ENCODE measurements at places on chromosomes 11 and 22.
A peak's percentile ranks its signal among the peaks of the same experiment; 100 is the strongest.

DNA sequence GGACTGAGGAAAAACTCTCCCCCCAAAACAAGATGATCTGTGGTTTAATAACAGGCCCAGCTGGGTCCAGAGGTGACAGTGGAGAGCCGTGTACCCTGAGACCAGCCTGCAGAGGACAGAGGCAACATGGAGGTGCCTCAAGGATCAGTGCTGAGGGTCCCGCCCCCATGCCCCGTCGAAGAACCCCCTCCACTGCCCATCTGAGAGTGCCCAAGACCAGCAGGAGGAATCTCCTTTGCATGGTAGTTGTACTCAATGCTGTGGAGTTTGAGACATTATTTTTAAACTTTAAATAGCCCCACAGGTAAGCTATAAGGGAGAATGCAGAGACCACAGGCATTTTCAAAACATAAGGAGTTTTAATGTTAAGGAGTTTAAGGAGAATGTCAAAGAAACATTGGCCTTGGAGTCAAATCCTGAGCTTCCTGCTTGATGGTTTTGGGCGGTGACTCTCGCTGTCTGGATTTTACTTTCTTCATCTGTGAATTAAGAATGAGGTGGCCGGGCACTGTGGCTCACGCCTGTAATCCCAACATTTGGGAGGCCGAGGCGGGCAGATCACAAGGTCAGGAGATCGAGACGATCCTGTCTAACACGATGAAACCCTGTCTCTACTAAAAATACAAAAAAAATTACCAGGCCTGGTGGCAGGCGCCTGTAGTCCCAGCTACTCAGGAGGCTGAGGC, 6.8 kb downstream of the APOL1 start:
- no peak for DNase-seq

- DNase-seq, result no peak
Observed at GRCh38 chr11:59273373-59273841, 60.7 kb upstream of the MPEG1 start.

DNA sequence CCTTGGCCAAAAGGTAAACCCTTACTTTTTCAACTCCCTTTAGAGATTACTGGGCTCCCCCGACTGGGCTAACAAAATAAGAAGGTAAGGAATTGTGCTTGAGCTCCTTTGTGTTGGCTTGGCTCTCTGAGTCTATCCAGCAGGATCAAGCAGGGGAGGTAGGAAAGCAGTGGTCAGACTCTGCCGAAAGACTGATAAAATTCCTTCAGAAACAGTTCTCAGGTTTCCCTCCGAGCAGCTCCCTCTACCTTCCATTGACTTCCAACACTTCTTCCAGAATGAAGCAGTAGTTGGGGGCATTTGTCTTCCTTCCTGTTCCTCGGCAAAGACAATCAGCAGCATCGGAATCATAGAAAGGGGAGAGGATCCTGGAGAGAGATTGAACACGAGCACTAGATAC, 16.1 kb upstream of the CARD18 start:
- no peak for DNase-seq

- peak; percentile 81 for DNase-seq
Observed at GRCh38 chr11:63916837-63917691, at the start of gene RCOR2. Gene RCOR2, minus strand, starts transcription at chr11:63917164. Its CDS starts 708 bp downstream, at chr11:63916456.

DNA sequence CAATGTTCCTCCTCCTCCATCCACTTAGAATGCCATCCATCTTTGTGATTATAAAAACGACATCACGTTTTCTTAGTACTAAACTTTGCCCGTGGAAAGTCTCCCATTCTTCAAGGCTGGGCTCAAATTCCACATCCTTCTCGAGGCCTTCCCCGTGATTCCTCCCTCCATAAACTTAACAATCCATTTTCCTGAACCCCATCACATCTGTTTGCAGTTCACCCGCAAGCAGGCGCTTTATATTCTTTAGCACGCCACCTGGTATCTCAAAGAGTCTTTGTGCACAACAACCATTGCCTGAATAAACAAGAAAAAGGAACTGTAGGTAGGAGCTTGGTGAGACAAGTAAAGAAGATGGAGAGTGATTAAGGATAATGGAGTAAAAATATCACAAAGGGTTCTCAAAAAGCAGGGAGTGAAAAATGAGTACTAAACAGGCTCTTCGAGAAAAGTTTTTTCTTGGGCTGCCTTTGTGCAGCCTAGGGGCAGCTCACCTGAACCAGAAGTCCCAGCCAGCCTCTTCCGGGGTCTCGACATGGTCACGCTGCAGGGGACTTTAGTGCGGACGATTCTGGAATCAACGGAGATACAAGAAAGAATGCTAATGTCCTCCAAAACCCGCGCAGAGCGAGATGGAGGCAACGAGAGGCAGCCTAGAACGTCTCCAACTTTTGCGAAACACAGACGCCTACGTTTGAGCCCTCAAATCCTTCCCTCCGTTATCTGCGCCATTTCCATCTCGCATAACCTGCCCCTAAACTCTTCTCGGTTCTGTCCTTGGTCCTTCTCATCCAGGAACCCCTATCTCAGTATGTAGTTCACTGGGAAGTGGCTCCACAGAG, 585 bp downstream of the THYN1 start:
- DNase-seq, result no peak

- no peak for DNase-seq
Observed at GRCh38 chr11:78207532-78208256, 19.0 kb downstream of the USP35 start.

DNA sequence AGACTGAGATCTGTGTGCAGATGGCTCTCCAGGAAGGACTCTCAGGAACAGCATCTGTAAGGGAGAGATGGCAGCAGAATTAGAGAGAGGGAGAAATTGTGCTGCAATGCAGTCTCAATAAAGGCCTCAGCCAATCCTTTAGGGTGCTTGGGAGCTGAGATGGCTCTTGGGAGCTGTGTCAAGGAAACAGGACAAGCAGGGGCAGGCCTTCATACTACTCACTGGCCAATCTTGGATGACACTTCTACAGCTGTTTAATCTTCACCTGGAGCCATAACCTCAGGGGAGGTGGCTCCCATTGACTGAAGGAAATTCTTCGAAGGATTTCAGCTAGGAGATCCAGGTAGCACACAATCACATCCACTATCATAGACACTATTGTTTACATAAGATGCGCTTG, 10.0 kb downstream of the OR5B21 start:
- no peak for DNase-seq

DNA sequence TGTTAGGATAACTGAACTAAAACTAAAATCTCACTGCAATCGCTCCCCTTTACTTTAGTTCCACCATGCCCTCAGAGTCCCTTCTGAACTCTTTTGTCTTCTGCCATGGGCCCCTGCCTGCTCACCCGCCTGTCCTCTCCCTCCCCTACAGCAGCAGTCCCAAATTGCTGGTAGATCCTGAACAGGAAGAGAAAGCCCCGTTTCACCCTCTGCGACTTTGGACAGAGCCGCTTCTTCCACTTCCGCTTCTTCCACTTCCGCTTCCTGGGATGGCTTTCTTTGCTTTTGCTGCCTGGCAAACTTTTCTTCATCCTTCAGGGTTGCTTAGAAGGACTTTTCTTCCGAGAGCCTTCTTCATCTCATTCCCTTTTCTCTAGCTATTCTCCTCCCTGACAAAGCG, 35.7 kb upstream of the TLCD5 start:
- DNase-seq, result no peak

GRCh38 chr11:56799691-56800210, 51.3 kb upstream of the OR9G4 start:
- DNase-seq, result no peak

GRCh38 chr11:7967097-7967496, 1.9 kb upstream of the NLRP10 start:
- DNase-seq, result no peak

DNA sequence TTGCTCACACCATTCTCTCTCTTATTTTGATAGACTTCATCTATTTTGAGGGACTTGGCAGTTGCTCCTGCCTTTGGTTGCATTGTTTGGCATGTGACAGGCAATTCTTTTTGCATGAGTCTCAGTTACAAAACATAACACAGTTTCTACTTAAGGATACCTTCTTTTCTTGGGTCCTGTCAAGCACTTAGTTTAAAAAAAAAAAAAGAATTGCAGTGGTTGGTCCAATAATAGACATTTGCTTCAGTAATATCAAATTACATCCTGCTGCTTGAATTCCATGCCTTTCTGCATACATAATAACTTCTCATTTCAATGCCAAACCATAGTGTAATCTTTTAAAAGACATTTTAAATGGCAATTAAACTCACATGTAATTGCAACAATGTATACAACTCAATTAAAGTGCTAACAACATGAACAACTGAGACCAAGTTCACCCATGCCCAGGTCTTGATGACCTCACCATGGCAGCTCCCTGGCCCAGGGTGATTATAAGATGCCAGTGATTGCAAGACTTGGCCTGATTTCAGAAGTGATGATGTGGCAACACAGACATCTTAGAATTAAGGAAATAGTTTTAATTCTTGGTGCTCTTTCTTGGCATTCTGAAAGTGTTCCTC, 32.2 kb upstream of the PLET1 start:
- no peak for DNase-seq

DNA sequence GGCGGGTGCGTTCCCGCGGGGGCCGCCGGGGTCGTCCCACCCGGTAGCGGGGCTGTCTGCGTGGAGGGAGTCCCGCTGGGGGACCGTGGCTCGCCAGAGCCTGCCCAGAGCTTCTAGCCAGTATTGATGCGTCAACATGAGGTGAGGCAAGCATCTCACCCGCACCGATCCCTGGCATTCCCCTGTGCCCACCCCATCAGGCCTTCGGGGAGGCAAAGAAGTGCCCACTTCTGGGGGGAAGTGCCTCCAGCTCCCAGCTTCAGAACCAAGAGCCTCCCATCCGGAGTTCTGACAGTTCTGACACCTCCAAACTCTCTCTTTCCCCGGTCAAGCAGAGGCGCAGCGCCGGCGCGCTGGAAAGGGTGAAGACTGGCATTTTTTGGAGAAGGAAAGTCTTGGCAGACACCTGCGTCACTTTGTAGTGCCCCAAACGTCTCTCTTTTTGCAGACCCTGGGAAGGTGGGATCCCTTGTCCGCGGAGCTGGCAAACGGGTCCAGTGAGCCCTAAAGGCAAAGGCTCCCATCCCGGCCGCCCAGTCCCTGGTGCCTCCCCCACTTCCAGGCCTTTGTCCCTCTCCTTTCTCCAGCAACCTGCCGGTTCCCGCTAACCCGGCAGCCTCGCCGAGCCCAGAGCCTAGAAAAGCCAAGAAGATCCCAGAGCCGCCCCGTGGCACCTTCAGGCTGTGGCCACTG, 3.2 kb upstream of the PAX6 start:
- no peak for DNase-seq

GRCh38 chr11:47326198-47326597, 26.3 kb downstream of the MYBPC3 start:
- no peak for DNase-seq

- no peak for DNase-seq
Observed at GRCh38 chr22:20053407-20054033, 26.5 kb upstream of the DGCR8 start.

GRCh38 chr22:19972652-19973550, 31.3 kb upstream of the TXNRD2 start:
- DNase-seq, result no peak

GRCh38 chr11:82034527-82034926, 699.1 kb downstream of the FAM181B start:
- DNase-seq, result no peak

- peak; percentile 60 for DNase-seq
Observed at GRCh38 chr22:23237201-23237798, 57.0 kb downstream of the BCR start.

GRCh38 chr22:35397095-35397904, 2.6 kb upstream of the MCM5 start:
- DNase-seq, result peak; percentile 59

GRCh38 chr11:10294290-10294953, 403 bp upstream of the SBF2 start:
- DNase-seq, result peak; percentile 74

DNA sequence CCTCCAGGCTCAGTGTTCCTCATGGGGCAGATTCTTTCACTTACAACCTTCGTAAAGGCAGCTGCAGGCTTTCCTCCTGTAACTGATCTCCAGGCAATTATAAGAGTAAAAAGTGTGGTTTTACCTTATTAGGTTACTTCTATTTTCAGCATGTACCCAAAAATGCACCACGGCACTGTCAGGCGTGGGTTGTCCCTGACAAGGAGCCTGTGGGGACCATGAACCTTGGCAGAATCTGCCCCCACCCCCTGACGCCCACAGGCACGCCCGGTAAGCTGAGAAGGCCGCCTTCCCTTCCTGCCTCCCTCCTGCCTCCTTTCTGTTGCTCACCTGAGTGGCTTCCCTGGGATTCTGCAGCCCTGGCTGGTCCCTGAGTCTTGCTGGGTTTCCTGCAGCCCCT, 1383.3 kb downstream of the TBC1D22A start:
- no peak for DNase-seq

GRCh38 chr11:106172386-106172991, 95.0 kb downstream of the AASDHPPT start:
- no peak for DNase-seq

- no peak for DNase-seq
Observed at GRCh38 chr11:105148241-105148640, 8.7 kb upstream of the CARD18 start.

DNA sequence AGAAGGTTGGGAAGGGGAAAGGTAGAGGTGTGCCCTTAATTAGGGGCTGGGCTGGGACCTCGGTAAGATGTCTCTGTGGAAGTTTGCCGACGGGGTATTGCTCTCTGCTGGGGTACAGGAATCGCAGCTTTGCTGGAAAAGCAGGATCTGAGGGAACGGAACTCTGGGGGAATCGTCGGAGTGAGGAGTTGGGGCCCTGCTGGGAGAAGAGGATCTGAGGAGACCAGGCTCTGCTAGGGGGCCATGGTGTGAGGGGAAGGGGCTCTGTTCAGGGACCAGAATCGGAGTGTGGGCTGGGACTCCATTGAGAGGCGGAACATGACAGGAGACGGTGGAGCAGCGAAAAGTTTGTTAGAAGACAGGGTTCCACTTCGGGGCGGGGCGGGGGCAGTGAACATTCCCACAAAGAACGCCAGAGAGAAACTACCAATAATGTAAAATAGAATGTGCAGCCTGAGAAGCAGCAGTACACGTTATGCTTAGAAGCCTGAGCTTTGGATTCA, 456 bp downstream of the AAMDC start:
- DNase-seq, result no peak

- no peak for DNase-seq
Observed at GRCh38 chr11:103960108-103960507, 76.3 kb upstream of the DDI1 start.

GRCh38 chr11:67413266-67413849, 2.1 kb upstream of the CARNS1 start:
- no peak for DNase-seq

DNA sequence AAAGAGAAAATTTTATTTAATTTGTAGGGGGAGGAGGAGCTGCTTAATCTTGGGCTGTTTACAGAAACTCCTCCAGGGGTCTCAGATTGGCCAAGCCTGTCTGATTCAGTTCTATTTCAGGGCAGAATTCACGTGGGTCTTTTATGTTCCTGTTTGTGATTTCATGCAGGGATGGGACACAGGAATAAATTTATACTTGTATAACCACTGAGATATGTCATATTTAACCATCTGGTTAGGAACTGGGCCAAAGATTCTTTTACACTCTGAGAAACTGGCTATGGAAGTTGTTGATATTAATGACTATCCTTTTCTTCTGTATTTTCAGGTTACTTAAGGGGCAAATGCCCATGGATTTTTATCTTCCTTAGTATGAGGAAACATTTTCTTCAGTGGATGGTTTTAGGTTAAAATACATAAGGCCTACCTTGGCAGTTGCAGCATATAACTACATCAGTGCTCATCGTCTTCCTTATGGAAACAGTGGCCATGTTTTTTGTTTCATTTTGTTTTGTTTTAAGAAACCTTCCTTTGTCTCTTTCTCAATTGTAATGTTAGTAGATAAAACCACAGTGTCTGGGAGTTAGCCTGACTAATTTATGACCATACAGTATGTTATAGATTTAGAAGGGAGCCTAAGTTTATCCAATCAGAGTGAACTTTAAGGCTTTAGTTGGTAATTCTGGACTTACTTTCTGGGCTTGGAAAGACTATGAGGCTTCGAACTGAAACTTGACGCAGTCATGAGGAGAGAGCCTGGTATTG, 132.4 kb upstream of the ANO3 start:
- no peak for DNase-seq

GRCh38 chr22:27687984-27688545, 113.5 kb downstream of the MN1 start:
- no peak for DNase-seq
